Activated T-helper 1 cell treated with anti-CD3 and anti-CD28 coated beads, Interleukin-12 subunit alpha, Interleukin-12 subunit beta, Interleukin-2, Interleukin-4 antibody, amounts not matched to agents 30 ng/mL and 10 ng/mL and 1 ng/mL, durations not matched to agents 14 hours and 24 hours and 36 hours (primary cell): ENCODE measurements at places on chromosomes 3 and 15. TPM values are rescaled to one million over a fixed set of nuclear protein-coding genes. Genes with fewer than 3 reads are reported as not detected.

EFHB gene
- total RNA-seq = 0.24 and 0.34 TPM in 2 replicates

REC114 gene
- not detected in 2 replicates for total RNA-seq

GRCh38 chr15:81015621-81016488 lies 15.1 kb downstream of the TLNRD1 start:
- no peak for DNase-seq

DNA sequence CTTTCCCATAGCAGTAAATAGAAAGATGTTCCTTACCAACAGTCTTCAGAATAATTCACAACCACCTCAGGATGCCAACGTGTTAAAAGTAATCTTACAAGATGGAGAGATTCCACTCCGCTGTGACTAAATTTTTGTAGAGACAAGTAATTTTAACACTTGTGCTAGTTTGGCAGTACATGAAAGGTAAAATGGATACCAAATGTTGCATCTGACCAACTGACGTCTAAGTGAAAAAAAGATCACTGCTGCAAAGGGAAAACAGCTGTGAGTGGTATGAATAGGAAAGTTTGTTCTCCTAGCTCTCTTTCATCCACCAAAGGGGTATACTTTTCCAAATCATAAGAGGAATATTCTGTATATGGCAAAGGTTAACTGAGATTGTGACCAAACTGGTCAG lies 2.6 kb downstream of the SPG21 start:
- no peak for DNase-seq

DNA sequence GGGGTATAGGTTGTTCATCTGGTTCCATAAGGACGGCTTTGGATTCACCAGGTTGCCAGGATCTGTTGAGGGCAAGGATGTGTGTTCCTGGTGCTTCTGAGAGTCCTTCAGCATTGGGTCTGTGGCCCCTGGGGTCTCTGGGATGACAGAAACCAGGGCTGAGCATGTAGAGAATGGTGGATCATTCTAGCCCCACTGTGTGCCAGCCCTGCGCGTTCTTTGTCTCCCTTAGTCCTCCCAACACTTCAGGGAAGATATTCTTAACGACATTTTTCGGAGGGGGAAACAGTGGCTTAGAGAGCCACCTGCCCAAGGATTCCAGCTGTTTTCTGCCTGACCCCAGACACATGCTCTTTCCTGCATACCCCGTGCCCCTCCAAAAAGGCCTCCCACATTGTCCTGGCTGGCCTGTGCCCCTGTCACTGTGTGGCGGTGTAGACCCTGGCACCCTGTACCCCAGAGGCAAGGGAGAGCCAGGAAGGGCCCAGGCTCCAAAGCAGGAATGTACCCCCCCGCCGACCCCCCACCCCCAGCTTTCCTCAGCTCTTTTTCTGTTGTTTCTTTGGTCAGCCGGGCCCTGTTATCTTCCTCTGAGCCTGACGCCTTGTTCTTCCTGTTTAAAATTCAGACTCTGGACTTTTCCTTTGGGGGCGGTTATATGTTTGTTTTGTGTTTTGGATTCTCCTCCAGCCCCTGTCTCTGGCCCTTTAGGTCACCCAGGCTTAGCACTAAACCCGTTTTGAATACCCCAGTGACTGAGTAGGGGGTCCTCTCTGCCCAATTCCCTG lies 57.8 kb upstream of the SMAD6 start:
- no peak for DNase-seq

GRCh38 chr3:32901005-32901932 lies 50.2 kb upstream of the CCR4 start:
- DNase-seq = no peak

GRCh38 chr3:43758592-43759225 lies 68.0 kb downstream of the ABHD5 start:
- DNase-seq = no peak
